ENCODE measurements at places on chromosomes 2 and 18.

DNA sequence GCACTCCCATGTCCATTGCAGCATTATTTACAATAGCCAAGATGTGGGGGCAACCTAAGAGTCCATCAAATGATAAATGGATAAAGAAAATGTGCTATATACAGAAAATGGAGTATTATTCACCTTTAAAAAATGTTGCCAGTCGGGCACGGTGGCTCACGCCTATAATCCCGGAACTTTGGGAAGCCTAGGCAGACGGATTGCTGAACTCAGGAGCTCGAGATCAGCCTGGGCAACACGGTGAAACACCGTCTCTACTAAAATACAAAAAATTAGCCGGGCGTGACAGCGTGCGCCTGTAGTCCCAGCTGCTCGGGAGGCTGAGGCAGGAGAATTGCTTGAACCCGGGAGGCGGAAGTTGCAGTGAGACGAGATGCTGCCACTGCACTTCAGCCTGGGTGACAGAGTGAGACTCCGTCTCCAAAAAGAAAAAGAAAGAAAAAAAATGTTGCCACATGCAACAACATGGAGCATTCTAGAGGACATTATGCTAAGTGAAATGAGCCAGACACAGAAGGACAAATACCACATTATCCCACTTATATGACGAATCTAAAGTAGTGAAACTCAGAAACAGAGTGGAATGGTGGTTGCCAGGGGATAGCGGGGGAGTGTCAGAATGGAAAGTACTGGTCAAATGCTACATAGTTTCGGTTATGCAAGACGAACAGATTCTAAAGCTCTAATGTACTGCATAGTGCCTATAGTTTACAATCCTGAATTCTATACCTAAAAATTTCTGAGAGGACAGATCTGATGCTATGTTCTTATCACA, 1385.6 kb upstream of the TMEFF2 start:
- DNase-seq = no peak

DNA sequence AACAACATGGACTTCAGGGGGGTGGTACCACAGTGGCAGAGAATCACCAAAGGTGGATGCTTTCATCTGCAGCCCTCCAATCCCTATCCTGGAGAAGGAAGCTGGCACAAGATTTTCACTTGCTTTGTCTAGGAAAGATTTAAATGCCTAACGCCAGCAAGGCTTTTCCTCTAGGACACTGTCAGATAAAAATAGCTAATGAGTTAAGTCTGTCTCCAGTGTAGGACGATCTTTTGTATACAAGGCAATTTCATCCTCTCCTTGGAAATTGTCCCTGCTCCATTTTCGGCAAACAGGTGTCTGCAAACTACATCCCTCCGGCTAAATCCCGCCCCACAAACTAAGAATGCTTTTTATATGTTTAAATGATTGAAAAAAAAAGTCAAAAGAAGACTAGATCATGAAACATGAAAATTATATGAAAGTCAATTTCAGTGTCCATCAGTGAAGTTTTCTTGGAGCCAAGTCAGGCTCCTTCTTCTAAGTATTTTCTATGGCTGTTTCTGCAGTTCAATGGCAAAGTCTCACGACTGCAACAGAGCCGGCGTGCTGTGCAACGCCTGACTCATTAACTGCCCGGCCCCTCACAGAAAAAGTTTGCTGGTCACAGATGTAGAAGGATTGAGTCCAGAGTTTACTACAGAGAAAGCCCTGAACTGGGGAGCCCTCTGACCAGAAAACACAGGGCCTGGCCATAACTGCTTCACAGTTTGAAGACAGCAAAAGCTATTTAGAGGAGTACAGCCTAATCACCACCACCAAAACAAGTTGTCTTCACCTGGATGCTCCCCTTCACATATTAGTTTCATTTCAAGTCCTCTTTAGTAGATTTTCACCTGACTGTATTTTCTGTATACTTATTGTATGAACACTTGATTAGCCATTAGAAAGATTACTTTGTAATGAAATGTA, 52.3 kb downstream of the PIEZO2 start:
- DNase-seq = no peak

DNA sequence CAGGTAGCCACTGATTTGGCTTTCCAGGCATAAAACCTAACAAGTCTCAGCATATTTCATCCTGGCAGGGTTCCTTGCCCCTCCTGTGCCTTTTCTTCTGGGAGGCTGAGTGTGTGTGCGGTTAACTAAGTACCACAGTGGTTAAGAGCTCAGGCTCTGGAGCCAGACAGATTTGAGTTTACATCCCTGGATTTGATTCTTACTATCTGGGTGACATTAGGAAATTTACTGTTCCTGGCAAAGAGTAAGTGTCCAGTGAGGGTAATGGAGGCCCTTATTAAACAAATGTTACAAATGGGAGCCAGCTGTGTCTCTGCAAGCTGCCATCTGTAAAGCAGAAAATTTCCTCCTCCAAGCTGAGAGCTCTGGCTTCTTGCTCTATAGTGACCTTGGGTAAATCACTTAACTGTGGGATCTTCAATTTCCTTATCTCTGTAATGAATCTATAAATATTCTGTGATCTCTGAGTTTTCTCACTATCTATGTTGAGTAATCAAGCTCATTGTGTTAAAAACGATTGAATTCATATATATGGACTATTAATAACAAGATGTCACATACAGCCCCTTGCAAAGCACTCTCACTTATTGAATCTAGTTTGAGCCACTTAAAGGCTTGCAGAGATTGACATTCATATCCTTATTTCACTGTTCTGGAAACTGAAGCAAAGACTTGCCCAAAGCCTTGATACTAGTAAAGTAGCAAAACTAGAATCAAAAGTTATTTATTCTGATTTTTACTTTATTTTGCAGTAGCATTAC, 6.5 kb upstream of the COBLL1 start:
- no peak for DNase-seq

GRCh38 chr2:112216167-112216566, 38.7 kb downstream of the ZC3H8 start:
- DNase-seq = no peak

- DNase-seq = no peak
These were observed 83.9 kb downstream of the STPG4 start for GRCh38 chr2:47070920-47071824.

DNA sequence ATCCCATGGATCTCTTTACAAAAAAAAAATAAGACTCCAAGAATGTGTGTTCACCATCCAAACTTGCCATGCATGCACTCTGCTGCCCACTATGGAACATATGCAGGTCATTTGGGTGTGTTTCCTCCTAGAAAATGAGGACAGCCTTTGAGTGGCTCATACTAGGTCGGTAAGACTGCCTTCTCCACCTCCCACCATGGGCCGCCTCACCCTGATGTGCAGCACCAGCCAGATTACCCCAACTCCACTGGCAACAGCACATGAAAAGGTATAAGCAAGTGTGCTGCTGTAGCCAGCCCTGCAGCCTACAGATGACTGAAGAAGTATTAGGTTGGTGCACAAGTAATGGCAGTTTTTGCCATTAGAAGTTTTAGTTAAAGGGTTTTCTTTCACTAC, 214.2 kb downstream of the ATAD2B start:
- no peak for DNase-seq

DNA sequence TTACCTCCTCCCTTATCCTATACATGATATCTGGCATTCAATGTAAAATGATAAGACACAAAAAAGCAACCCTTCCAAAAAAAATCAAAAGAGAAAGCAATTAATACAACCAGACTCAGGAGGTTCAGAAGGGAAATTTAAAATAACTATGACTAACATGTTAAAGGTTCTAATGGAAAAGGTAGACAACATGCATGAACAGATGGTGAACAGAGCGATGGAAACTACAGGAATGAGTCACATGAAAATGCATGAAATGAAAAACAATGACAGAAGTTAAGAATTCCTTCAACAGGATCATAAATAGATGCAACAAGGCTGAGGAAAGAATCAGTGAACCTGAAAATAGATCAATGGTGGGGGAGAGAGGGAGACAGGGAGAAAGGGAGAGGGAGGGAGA, 26.1 kb upstream of the ERCC3 start:
- no peak for DNase-seq

- peak; percentile 54 for DNase-seq
These were observed 3.5 kb downstream of the CDK5R2 start for GRCh38 chr2:218962859-218963492.

DNA sequence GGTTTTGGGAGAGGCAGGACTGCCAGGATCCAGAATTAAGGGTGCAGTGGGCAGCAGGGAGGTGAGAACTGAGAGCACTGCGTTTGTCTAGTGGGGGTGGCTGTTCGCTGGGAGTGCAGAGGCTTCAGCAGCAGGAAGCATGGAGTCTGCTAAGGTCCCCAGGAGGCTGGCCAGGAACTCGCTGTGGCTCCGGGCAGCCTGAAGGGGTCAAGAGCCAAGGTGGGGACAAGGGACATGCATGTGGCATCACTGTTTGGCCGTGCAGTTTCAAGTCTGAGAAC, 43.2 kb upstream of the SEMA4C start:
- DNase-seq = no peak

DNA sequence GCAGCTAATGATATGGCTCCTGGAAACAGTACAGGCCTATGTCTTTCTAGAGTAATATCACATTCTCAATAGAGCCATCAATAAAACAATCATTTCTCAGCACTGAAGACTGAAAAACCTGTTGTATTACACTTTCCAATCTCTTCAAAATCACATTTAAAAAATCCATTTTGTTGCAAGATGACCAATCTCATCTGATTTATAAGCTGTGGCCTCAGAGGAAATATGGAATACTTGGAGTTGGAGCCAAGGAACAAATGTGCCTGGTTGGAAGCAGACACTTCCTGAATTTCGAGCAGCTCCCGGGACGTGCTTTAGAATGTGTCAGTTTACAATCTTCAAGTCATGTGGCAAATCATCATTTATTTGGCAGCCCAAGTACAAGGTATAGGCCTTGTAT, 114.5 kb downstream of the ADCYAP1 start:
- DNase-seq = no peak

DNA sequence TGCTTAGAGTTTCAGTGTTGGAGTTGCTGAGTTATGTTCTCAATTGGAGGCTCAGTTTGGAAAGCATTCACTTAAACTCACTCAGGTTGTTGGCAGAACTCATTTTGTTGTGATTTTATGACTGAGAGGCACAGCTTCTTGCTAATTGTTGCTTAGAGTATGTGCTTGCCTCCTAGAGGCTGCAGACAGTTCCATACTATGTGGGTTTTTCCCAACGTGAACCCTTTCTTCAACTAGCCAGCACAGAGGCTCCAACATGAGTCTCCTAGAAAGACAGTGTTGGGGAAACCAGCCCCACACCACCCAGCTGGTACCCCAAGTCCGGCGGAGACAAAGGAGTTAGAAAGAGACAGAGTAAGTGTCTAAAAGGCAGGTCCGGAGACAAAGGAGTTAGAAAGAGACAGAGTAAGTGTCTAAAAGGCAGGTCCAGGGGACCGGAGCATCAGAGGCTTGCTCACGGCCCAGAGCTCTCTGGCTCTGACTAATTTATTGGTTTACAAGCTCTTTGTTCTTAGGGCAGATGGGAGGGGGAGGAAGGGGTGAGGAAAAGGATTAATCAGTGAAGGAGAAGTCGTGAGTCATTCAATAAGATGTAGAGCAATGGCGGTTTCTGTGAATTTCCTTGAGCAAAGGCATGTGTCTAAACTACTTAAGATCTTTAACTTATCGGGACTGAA, 999.7 kb upstream of the LRRTM1 start:
- DNase-seq = no peak

DNA sequence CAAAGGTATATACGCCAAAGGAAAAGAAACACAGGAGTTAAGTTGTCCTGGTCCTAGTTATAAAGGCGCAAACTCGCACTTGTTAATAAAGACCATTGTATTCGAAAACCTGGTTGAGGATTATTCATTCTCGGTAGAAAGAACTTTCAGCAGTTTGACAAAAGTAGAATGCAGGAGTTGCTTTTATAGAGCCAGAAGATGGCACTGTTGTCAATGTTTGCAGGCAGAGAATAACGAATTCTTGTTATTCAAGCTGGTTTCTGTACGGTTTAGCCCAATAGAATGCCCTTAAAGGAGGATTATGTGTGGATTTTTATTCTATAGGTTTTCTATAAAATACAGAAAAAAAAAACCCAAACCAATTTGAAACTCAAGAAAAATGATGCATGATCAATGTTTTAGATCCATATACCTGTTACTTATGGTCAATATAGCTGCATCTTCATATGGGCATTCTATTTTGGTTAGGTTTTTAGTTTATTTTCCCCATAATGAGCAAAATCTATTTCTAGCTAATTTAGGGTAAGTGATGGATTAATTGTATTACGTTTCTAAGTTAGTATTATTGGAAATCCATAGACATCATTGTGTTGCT, 510.3 kb downstream of the PLCL1 start:
- no peak for DNase-seq

- no peak for DNase-seq
These were observed 221.0 kb downstream of the CDH20 start for GRCh38 chr18:61554117-61554776.

DNA sequence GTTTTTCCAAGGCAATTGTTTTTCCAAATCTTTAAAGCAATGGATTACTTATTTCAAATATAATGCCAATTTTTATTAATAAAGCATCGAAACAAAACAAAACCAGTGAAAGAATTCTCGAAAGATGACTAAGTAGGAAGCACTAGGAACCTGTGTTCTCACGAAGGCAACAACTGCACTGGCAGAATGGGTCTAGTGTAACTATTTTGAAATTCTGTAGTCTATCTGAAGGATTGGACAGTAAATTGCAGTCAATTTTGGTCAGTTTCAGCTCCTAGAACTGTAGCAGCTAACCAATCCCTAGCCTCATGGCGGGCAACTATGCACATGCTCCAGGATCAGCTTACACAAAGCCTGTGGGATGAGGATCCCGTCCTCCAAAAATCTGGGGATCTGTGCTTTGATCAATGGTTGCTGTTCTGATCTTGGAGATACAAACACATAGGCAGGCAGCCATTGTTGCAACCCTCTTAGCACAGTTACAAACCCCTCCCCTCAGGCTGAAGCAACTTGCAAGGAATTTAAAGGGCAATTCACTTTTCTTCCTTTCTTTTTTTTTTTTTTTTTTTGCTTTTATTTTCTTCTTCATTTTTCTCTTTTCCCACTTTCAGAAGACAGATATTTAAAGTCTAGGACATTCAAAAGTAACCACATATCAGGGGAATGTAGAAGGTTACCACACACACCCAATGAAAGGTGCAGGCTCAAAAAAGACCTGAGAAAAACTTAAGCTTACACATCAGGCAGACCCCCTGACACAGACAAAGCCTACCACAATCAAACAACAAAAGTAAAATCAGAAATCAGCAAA, 147.6 kb downstream of the THADA start:
- DNase-seq = no peak

DNA sequence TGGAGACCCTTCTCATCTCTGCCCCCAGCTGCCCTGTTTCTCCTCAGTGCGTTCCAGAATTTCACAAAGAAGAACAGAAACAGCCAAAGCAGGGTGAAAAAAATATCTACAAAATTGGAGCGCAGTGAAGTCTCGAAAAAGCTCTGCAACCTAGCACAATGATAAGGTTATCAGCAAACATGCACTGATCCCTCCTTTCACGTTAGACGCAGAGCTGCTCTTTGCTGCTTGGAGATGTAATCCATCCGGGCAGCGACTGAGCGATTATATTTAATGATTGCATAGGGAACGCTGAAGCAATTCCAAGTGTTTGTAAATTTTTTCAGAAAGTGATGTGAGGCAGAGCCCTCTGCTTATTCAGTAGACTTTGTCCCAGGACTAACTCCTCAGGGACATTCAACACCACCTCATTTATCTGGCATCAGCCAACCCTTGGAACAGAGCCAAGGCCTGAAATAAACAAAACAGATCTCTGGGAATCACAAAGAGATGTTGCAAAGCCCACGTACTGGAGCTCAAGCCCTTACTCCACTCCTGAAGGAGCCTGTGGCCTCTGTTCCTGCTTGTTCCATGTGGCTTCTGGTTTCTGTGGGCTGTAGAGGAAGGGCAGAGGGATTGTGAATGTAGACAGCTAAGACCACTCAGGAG, 172.6 kb upstream of the BCL2L11 start:
- DNase-seq = no peak
